Thyroid gland (tissue), 4 donors: ENCODE measurements at places on chromosomes 12 and 14. TPM values are rescaled to one million over a fixed set of nuclear protein-coding genes. Genes with fewer than 3 reads are reported as not detected.

- no peaks in the 10 kb centered on the region for H3K36me3 ChIP-seq
- no peak overlapping the region for H3K27ac ChIP-seq
- H3K27me3 ChIP-seq: no peaks in the 10 kb centered on the region
- no peaks in the 10 kb centered on the region for H3K4me1 ChIP-seq
Observed at GRCh38 chr12:52836042-52836466, 1.9 kb upstream of the KRT79 start.

DNA sequence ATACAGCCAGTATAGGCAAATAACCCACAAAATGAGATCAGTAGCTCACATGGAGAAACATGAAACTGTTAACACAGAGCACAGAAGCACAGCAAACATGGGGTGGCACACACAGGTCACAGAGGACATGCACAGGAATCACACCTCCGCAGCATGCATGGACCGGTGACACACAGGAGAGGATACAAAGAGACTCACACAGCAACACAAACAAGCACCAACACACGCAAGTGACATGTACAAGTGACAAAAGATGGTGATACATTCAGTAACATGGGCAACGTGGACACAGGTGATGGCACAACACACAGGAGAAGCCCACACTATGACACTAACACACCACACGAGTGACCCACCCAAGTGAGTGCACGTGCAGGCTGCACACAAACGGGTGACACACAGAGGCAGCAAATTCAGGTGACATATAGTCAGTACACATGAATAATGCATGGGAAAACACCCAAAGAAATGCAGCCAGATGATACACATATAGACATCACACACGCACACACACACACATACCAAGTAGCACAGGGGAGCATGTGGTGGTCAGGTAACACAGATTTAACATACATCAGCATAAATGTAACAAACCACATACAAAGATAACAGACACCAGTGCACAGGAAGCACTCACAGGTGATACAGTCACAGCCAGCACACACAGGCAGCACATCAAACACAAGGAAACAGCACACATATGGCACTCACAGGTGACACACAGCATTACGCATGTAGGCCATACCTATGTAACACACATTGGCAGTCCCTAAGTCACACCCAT is 216.0 kb upstream of the SFSWAP start:
- no peaks in the 10 kb centered on the region for H3K4me1 ChIP-seq
- no peak for DNase-seq
- H3K27me3 ChIP-seq: no peaks in the 10 kb centered on the region
- H3K36me3 ChIP-seq: no peaks in the 10 kb centered on the region
- H3K4me3 ChIP-seq: no peak overlapping the region

DNA sequence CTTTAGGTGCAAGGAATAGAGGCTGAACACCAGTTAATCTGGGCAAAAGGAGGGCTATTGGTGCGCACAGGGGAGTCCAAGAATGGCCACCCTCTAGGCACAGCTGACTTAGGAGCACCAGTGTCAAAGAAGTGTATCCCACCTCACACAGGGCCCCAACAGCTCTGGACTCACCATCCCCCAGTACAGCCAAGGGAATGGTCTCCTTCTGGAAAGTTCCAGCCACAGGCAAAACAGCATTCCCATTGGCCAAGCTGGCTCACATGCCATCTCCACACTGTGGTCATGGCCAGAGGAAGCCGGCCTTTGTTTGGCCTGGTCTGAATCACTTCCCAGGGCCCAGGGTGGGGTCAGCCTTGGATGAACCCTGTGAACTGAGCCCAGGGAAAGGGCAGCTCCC is 120.1 kb downstream of the DICER1 start:
- H3K4me1 ChIP-seq: peaks cover 13% of the 10 kb centered on the region
- no peak overlapping the region for H3K4me3 ChIP-seq
- no peak overlapping the region for H3K27ac ChIP-seq

DNA sequence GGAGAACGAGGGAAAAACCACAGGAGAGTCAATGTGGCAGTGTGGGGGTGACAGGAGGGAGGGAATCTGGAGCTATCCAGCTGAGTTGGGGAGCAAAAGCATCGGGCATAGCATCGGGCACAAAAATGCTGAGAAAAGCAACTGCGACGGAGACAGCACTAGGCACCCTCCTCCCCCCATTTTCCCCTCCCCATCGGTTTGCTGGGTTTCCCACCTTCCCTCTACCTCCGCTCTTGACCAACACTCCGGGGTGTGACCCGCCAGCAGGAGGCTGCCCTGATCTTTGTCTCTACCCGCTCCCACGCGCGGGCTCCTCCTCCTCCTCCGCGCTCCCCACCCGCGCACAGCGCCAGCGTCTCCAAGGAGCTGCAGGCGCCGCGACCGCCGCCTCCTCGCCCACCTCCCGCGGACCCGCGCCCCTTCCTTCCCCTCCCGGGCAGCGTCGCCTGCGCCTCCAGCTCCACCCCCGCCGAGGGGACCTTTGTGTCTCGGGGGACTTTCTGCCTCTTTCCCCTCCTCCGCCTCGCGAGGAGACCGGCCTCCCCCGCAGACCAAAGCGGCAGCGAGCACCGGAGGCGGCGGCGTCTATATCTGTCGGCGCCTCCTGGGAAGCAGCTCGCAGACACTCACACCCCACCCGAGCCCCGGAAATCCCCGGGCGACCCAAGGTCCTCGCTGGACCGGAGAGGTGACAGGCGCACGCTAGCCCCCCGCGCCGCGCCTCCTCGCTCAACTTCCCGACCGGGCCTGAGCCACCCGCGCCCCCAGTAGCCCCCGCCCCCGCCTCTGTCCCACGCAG is 920 bp downstream of the CDK17 start:
- H3K27ac ChIP-seq: peak overlapping the region; percentile 98
- no peaks in the 10 kb centered on the region for H3K36me3 ChIP-seq
- H3K27me3 ChIP-seq: no peaks in the 10 kb centered on the region
- peaks cover 8% of the 10 kb centered on the region for H3K4me1 ChIP-seq
- peak; percentile 74 for DNase-seq

- no peaks in the 10 kb centered on the region for H3K27me3 ChIP-seq
- no peaks in the 10 kb centered on the region for H3K4me1 ChIP-seq
- no peak overlapping the region for H3K4me3 ChIP-seq
- DNase-seq: no peak
- H3K27ac ChIP-seq: no peak overlapping the region
Observed at GRCh38 chr12:4448943-4449850, 3.6 kb upstream of the FGF6 start.

- no peaks in the 10 kb centered on the region for H3K36me3 ChIP-seq
- no peak overlapping the region for H3K4me3 ChIP-seq
- H3K4me1 ChIP-seq: no peaks in the 10 kb centered on the region
- no peak for DNase-seq
- no peaks in the 10 kb centered on the region for H3K27me3 ChIP-seq
- no peak overlapping the region for H3K27ac ChIP-seq
Observed at GRCh38 chr12:82673698-82674097, 13.0 kb upstream of the TMTC2 start.

DNA sequence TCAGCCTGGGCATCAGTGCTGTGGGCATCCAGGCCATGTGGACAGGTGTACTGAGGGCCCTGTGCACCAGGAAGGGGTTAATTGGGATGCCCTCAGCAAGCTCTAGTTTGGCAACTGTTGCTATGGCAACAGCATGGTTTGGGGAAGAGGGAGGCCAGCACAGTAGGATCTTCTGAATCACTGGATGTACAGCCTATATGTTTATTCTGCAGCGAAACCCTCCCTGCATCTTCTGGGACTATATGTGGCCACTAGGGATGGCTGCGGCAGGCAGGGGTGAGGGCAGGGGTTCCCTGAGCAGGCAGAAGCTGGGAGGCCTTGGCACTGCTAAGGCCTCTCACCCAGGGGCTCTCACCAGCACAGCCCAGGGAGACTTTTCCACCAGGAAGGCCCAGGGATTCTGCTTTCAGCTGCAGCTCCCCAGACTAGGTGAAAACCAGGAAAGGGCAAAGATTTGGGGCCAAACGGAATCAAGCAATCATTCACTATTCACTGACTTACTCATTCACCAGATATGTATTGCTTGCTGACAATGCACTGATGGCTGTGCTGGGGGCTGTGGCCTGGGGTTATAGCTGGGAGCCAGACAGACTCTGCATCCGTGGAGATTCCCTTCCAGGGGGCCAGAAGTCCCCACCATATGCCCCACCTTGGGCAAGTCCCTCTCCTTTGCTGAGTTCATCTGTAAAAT is 42.8 kb downstream of the IRF2BPL start:
- no peak overlapping the region for H3K4me3 ChIP-seq
- DNase-seq: no peak
- H3K27ac ChIP-seq: no peak overlapping the region
- H3K27me3 ChIP-seq: no peaks in the 10 kb centered on the region
- no peaks in the 10 kb centered on the region for H3K36me3 ChIP-seq

ART4 gene
- total RNA-seq: 5.5 TPM

MAP3K9 gene
- total RNA-seq: 14.0 TPM

BDKRB1 gene
- total RNA-seq: 1.0 TPM

- peaks cover 32% of the 10 kb centered on the region for H3K4me1 ChIP-seq
- peaks cover 15% of the 10 kb centered on the region for H3K36me3 ChIP-seq
- H3K4me3 ChIP-seq: no peak overlapping the region
Observed at GRCh38 chr14:61719344-61720293, 24.3 kb downstream of the HIF1A start.

- no peaks in the 10 kb centered on the region for H3K27me3 ChIP-seq
- no peak overlapping the region for H3K27ac ChIP-seq
- peaks cover 25% of the 10 kb centered on the region for H3K36me3 ChIP-seq
- DNase-seq: no peak
- no peak overlapping the region for H3K4me3 ChIP-seq
- H3K4me1 ChIP-seq: peaks cover 1% of the 10 kb centered on the region
Observed at GRCh38 chr12:4301932-4302501, 19.0 kb upstream of the TIGAR start.

USP30 gene
- 25.7 TPM for total RNA-seq

ZNF839 gene
- 14.2 TPM for total RNA-seq

- H3K4me1 ChIP-seq: no peaks in the 10 kb centered on the region
- no peak for DNase-seq
- H3K27ac ChIP-seq: no peak overlapping the region
- no peaks in the 10 kb centered on the region for H3K36me3 ChIP-seq
- H3K27me3 ChIP-seq: no peaks in the 10 kb centered on the region
- no peak overlapping the region for H3K4me3 ChIP-seq
Observed at GRCh38 chr12:2687058-2687457, 107.7 kb upstream of the FKBP4 start.

TMEM117 gene
- 23.4 TPM for total RNA-seq

MUCL1 gene
- total RNA-seq: not detected

- H3K4me1 ChIP-seq: peaks cover 8% of the 10 kb centered on the region
- H3K27ac ChIP-seq: no peak overlapping the region
- no peak for DNase-seq
- H3K36me3 ChIP-seq: no peaks in the 10 kb centered on the region
Observed at GRCh38 chr14:29351996-29352705, 575.5 kb downstream of the PRKD1 start.

GRCh38 chr12:41942354-41942753 is 202.3 kb downstream of the GXYLT1 start:
- DNase-seq: no peak
- H3K27me3 ChIP-seq: no peaks in the 10 kb centered on the region
- no peaks in the 10 kb centered on the region for H3K4me1 ChIP-seq
- no peak overlapping the region for H3K4me3 ChIP-seq
- H3K27ac ChIP-seq: no peak overlapping the region

DNA sequence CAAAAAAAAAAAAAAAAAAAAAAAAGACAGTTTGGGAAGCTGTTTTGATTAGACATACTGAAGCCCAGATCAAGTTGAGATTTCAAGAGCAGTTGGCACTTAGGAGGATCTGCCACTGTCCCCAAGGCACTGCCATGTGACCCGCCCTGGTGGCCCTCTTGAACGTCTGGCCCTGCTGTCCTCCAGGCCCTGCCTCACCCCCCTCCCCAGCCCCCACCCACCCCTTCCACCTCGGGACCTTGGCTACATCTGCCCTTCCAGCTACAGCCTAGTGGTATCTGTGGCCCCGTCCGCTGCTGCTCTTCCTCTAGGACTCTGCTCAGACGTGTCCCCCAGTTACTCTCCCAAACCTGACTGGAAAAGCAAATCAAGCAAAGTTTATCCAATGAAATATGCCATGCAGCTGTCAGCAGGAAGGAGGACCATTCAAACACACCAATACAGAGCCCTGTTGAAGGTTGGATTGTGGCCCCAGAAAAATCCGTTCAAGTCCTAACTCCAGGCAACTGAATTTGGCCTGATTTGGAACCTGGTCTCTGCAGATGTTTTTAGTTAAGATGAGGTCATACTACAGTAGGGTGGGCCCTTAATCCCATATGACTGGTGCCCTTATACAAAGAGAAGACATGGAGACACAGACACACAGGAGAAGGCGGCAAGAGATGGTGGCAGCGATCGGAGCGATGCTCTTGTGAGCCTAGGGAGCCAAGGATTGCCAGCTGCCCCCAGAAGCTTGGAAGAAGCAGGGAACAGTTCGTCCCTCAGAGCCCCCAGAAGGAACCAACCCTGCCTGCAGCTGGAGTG is 17.7 kb downstream of the SLC25A29 start:
- H3K4me3 ChIP-seq: no peak overlapping the region
- DNase-seq: peak; percentile 86
- peaks cover 27% of the 10 kb centered on the region for H3K36me3 ChIP-seq
- H3K4me1 ChIP-seq: peaks cover 92% of the 10 kb centered on the region
- H3K27ac ChIP-seq: peak overlapping the region; percentile 77

DNA sequence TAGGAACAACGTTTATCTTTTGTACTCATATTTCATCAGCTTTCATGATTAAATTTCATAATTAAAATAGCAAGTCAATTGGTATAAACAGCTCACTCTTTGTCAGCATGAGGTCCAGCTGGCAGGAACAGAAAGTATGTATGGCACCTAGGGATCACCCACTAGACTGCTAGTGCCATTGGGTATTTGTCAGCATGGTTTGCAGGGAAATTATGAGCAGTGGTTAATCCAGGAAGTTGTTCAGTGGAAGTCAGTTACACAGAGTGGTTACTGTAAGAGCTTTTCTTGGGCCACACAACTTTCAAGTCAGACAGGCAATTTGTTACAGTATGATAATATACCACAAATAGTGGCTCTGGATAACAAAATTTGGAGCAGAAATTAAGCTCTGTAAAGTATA is 340.3 kb upstream of the RGS6 start:
- no peaks in the 10 kb centered on the region for H3K36me3 ChIP-seq
- H3K27me3 ChIP-seq: no peaks in the 10 kb centered on the region
- no peak for DNase-seq
- peaks cover 22% of the 10 kb centered on the region for H3K4me1 ChIP-seq

DNA sequence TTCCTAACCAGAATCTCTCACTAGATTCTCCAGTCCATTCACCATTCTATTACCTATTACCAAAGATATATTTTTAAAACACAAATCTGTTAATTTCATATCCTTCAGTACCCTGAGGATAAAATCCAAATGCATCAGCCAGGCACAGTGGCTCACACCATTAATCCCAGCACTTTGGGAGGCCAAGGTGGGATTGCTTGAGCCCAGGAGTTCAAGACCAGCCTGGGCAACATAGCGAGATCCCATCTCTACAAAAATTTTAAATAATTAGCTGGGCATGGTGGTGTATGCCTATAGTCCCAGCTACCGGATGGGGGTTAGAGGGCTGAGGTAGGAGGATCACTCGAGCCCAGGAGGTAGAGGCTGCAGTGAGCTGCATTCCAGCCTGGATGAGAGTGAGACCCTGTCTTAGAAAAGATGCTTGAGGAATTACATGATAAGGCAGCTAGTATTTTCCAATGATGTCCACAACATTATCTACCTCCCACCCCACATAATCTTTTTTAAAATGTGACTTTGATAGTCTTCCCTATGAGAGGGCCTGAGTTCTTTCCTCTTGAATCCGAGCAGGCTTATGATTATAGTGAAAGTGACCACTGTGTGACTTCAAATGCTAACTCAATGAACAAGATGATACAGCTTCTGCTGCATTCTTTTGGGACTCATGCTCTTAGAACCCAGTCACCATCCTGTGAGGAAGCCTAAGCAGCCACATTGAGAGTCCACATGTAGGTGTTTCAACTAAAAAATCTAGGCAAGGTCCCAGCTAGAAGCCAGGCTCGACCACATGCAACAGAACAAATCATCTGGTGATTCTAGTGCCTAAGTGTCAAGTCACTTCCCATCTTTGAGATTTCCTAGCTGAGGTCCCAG is 18.0 kb downstream of the HECTD1 start:
- H3K27ac ChIP-seq: no peak overlapping the region
- H3K27me3 ChIP-seq: no peaks in the 10 kb centered on the region
- peaks cover 3% of the 10 kb centered on the region for H3K4me1 ChIP-seq
- H3K36me3 ChIP-seq: no peaks in the 10 kb centered on the region
